ENCODE measurements at places on chromosomes 7 and 10.
A peak's percentile ranks its signal among the peaks of the same experiment; 100 is the strongest.

DNA sequence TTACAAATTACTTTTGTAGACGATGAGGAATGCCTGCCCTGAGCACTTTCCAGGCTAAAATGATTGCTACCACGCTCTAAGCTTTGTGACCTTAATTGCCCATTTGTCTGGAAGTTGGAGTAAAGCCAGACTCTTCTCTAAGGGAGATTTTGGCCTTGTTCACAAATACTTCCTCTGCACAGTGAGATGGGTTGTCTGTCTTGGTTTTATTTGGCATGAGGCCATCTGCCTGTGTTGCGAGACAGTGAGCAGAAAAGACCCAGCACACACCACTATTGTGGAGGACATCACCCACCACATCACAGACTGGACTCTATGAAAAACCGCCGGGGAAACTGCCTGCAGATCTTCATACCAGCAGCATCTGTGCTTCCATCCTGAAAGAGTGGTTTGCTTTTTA, 138.4 kb downstream of the BICC1 start:
- no peak for DNase-seq

DNA sequence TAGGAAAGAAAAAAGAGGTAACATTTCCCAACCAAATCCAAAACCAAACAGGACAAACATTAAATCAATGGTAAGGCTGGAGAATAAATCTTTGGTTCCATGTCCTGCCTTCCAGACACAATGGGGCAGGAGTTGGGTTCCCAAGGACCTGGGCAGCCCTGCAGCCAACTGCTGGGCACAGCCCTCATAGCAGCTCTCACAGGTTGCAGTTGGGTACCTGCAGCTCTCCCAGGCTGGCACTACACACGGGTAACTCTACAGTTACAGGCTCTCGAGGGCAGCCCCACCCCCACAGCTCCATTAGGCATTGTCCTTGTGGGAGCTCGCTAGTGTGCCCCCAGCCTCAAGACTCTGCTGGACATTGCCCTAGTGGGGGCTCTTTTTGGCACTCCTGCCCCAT, 7.5 kb downstream of the GRB10 start:
- no peak for DNase-seq

DNA sequence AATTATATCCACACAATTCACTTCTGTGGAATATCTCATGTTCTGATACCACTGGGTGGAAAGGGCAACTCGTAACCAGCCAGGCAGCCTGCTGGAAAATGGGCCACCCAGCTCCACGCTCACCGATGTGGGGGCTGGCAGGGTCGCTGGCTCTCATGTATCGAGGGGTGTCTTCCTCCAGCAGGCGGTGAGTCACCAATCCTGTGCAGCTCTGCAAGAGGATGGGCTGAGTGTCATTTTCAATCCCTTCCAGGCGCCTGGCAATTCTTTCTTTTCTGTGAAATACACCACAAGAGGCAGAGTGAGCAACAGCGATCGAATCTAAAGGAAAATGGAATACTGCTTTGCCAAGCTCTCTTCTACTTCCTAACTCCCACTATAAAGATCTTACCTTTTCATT, 80.1 kb downstream of the SVIL start:
- no peak for DNase-seq

- DNase-seq = peak; percentile 11
Observed at GRCh38 chr7:18590744-18591340, 95.3 kb downstream of the HDAC9 start.

DNA sequence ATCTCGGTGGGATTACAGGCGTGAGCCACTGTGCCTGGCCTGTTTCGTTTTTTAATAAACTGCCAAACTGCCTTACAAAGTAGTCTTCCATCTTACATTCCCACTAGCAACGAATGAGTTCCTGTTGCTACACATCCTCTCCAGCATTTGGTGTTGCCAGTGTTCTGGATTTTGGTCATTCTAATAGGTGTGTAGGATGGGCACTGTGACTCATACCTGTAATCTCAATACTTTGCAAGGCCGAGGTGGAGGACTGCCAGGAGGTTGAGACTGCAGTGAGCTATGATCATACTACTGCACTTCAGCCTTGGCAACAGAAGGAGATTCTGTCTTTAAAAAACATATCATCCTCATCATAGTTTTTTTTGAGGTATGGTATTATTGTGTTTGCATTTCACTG, 21.4 kb upstream of the RSBN1L start:
- no peak for DNase-seq

DNA sequence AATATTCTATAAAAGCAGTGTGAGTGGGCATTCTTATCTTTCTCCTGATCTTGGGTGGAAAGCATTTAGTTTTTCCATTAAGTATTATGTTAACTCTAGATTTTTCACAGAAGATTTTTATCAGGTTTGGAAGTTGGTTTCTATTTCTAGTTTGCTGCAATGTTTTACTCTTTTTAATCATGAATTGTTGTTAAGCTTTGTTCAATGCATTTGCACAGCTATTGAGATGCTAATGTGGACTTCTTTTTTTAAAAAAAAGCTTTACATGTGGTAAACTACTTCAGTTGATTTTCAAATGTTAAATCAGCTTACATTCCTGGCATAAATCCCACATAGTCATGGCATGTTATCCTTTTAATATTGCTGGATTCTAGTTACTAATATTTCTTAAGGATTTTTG, 363.6 kb upstream of the NRP1 start:
- no peak for DNase-seq

DNA sequence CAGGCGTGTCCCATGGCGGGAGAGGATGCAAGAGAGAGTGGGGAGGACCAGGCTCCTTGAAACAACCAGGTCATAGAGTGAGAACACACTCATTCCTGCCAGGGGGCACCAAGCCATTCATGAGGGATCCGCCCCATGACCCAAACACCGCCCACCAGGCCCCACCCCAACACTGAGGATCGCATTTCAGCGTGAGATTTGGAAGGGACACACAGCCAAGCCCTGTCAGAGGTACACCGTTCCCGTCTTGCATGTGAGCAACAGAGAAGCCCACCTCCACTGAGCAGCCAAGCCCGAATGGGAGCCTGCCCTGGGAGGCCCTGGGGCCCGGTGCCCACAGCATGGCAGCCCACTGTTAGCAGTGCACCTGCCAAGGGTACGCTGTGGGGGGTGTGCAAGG, 7.9 kb upstream of the ARPC1B start:
- DNase-seq = no peak

GRCh38 chr10:130169136-130169859, 33.1 kb downstream of the GLRX3 start:
- no peak for DNase-seq

GRCh38 chr10:23106331-23107072, 11.1 kb downstream of the MSRB2 start:
- DNase-seq = no peak

GRCh38 chr10:103111918-103112877, 80.9 kb downstream of the NT5C2 start:
- no peak for DNase-seq

DNA sequence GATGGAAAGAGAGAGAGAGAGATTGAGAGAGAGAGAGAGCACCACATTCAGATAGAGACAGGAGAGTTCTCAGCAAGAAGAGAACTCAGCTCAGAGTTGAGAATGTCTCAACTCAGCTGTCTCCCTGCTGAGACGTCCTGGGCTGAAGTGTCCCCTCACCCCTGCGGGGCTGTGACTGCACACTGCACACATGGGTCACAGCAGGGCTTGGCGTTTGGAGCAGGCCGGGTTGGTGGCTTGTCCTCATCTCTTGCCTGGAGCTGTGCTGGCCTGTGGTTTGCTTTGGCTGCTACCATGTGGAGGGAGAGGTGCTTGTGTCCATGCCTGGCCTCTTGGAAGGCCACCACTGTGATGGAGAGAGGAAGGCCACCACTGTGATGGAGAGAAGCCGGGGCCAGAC, 167.9 kb downstream of the RNF216 start:
- DNase-seq = no peak

DNA sequence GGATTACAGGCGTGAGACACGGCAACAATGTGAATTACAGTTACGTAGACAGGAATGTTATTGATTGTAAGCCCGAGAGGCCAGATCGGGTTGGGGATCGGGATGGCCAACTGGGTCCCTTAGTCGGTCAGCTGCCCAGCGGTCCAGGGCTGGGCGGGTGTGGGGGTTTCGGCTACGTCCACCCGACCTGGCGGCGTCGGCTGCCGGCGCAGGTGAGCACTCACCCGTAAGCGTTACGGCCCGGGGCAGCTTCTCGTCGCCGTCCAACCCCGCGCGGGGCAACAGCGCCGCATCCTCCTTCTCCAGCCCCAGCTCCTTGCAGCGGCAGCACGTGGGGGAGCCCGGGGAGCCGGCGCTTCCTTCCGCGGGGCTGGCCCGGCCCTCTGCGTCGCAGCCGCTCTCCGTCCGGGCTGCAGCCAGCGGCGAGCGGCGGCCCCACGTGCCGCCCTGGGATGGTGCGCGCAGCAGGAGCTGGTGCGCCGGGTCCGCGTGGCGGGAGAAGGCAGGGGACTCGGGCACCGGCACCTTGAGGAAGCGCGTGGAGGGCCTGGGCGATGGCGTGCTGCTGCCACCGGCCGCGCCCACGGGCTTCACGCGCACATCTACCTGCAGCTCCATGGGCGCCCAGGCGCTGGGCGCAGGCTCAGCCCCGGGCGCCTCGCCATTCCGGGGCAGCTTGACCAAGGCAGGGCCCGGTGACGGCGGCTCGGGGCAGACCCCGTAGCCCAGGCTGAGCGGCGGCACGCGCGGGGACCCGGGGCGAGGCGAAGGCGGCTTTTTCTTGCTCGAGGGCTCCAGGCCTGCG, 609 bp downstream of the KLRG2 start:
- no peak for DNase-seq

DNA sequence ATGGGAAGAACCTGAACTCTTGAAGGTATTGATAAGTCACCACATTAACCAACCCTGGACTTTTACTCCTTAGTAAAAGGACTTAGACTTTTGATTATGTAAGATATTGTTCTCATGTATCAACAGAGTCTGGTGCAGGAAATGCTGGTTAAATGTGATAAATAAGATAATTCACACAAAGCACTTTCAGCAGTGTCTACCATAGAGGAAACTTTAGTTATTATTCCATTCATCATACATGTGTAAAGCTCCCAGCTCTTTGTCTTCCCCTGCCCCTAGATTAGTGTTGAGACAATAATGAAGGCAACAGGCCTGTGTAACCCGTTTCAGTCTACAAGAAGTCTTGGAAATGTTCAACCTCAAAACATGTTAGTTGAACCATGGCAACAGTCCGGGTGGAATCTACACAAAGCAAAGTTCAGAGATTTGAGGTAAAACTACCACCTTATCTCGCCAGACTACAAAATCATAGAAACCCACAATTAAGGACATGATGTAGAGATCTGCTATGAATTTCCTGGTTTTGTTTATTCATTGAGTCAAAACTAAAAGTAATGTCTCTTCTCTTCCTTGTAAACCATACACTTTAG, 109.9 kb upstream of the ADO start:
- DNase-seq = peak; percentile 35

- no peak for DNase-seq
Observed at GRCh38 chr7:26910221-26910620, 45.8 kb upstream of the SKAP2 start.

GRCh38 chr10:58898854-58899573, 277.4 kb upstream of the PHYHIPL start:
- DNase-seq = no peak

GRCh38 chr7:82275342-82275741, 168.2 kb downstream of the CACNA2D1 start:
- DNase-seq = no peak

GRCh38 chr7:537911-538634, 18.4 kb upstream of the PDGFA start:
- DNase-seq = no peak

GRCh38 chr7:19648791-19649190, 60.0 kb downstream of the POLR1F start:
- no peak for DNase-seq

DNA sequence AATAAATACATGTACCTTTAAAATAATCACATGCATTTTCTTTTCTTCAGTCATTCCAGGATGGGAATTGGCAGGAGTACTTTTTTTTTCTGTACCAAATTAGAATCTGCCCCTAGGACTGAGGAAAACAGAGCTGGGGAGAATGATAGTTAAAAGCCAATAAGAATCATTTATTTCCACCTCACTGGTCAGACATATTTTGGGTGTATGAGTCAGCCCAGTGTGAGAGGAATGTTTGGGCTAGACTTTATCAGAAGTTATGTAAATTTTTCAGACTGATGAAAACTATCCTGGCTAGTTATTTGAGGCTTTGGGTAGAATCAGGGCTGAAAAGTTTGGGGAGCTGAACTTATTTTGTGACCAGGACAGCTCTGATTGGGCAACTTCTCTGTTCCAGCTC, 303.1 kb upstream of the NPSR1 start:
- no peak for DNase-seq

DNA sequence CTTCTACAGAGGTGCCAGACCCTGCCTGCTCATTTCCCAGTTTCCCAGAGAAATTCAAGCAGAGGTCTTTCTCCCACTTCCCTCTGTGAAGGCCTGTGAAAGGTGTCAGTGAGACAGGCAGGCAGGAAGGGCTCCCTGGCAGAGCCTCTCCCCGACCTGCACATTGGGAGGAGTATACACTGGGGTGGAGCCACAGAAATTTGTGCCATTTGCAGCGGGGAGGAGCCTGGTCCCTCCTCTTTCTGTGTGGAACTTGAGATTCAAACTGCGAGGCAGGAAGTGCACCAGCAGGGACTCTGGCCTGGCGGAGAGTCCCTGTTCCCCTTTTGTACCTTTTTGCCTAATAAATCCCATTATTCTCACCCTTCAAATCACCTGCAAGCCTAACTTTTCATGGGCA, 54.6 kb upstream of the OPN4 start:
- no peak for DNase-seq

DNA sequence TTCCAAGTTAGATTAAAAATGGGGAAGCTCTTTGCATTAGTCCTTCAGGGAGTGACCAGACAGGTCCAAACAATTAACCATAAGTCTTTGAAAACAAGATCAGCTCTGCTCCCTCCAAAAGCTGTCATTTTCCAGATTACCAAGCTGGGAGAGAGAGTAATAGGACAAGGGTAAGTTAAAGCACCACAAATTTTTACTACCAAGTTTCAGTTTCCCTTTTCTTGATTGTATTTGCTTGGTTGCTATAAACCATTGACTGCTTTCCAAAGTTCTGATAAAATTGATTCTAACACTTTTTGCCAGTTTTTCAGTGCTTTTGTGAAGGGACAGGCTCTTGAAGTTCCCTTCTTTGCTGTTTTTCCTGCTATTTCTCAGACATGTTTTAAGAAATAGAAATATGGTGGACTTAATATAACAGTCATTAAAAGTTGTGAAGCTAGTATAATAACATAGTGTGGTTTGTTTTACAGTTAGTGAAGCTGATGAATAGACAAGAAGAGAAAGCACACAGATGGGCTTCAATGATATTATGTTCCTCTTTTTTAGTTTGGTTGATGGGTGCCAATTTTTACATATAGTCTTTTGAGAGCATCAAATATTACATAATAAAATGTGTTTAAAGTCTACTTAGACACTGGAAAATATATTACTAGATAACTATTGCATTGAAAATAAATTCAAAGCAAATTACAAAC, 40.0 kb upstream of the ZNF365 start:
- no peak for DNase-seq

GRCh38 chr7:113199841-113200240, 81.5 kb upstream of the SMIM30 start:
- no peak for DNase-seq

GRCh38 chr7:36079446-36080025, 73.5 kb upstream of the EEPD1 start:
- no peak for DNase-seq

Measured in CD4-positive, alpha-beta T cell treated with Interleukin-21 for 1 hour (primary cell).